ENCODE measurements at places on chromosomes 3 and 15.

GRCh38 chr3:139517321-139518065 is 22.0 kb downstream of the RBP1 start:
- no peak for DNase-seq

GRCh38 chr3:48268936-48269561 is 28.1 kb downstream of the ZNF589 start:
- no peak for DNase-seq

- no peak for DNase-seq
These were observed 14.4 kb upstream of the OCA2 start for GRCh38 chr15:28113394-28114113.

DNA sequence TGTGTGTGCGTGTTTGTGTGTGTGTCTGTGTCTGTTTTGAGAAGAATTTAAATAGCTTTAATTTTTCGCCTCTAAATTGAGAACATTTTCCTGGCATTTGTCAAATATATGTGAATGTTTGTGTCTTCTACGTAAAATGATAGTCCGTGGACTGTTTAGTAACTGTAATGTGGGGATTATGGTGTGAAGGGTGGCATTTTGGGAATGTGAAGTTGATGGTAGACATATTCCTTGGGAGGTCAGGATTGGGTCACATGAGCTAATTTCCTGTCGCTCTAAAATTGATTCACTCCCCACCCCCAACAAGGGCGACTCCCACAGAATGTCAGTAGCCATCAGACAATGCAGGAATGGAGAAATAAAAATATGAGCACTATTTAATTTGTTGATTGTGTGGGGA is 107.3 kb downstream of the ITPR1 start:
- no peak for DNase-seq

DNA sequence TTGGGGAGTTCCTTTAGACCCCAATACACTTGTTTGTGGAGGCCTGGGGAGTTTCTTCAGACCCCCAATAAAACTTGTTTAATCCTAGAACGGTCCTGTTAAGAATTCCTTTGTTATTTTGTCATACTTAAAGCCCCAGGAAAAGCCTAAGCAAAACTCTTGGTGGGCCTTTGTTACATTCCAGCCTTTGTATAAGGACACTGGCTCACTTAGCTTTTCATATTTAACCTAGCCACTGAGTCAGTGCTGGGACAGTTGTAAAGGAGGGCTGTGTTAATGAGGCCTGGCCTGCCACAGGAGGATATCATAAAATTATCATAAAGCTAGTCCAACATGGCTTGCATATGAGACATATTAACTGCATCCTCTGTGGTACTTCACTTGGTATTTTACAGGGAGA is 760.1 kb downstream of the ZNF385D start:
- no peak for DNase-seq

DNA sequence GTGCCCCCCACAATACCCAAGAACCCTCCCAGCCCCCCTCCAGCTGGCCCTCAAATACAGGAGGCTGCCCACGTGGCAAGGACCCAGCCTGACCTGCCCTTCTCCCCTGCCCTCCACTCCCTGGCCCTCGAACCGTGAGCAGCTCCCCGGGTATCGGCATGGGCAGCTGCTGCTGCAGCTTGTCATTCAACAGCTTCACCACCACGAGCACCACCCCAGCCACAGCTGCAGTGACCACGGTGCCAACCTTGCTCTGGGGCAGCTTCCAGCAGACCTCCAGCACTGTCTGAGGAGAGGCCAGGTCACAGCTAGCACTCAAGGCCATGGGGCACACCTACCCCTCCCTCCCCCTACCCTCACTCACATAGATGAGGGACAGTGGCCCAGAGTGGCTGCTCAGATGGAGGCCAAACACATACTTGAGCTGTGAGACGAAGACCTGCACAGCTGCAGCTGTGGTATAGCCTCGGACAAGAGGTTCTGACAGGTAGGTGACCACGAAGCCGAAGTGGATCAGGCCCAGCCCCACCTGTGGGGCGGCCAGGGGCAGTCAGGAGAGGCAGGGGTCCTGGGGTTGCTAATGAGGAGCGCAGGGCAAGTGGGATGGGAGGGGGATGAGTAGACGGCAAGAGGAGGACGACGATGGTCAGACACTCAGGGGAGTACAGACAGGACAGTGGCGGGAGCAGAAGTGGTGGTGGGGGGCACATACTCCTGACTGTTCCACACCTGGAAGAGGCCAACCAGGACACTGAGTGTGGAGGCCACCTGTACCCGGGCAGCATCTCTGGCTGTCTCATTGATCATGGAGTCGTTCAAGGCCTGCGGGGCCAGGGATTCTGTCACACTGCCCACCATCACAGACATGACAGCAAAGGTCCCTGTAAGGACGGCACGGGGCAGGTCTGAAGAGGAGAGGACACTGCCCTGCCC is 3.5 kb downstream of the SLC26A6 start:
- DNase-seq = no peak

- no peak for DNase-seq
These were observed 489.8 kb upstream of the PROK2 start for GRCh38 chr3:72274493-72275330.

DNA sequence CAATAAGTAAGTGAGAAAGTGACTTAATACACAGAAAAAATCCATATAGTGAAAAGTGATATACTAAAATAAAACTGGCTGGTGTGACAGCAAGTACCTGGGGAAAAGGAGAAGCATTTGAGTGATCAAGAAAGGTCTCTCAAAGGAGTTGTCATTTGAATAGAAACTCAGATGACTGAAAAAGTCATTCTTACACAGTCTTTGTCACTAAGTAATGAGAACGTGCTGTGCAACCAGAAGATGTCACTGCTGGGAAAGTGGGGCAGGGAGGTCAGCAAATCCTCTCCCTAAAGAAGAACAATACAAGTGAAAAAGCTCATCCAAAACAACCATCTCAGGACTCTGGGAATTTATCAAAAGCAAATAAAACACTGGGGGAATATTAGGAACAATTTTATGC is 317.5 kb upstream of the TRIM42 start:
- no peak for DNase-seq

GRCh38 chr15:48222627-48223026 is 16.5 kb downstream of the SLC12A1 start:
- no peak for DNase-seq

DNA sequence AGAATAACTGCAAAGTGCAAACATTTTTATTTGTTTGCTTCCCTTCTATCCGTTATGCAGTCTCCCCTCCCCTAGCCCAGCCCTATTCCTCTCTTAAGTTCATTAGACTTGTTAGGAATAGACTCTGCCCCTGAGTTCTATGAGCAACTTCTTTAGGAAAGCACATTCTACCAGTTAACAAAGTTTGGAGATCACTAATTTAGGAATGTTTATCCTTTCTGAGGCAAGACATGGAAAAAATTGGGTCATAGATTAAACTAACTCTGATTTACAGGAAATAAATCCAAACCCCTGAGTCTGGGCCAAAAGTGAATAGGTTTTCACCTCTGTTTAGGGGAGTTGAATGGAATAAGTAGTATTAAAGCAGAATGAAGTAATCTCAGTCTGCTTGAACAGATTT is 34.4 kb downstream of the C3orf80 start:
- no peak for DNase-seq

- DNase-seq = no peak
These were observed 1.5 kb downstream of the ATG3 start for GRCh38 chr3:112560307-112560706.

GRCh38 chr3:103968131-103968530 is 1398.6 kb upstream of the ALCAM start:
- no peak for DNase-seq

DNA sequence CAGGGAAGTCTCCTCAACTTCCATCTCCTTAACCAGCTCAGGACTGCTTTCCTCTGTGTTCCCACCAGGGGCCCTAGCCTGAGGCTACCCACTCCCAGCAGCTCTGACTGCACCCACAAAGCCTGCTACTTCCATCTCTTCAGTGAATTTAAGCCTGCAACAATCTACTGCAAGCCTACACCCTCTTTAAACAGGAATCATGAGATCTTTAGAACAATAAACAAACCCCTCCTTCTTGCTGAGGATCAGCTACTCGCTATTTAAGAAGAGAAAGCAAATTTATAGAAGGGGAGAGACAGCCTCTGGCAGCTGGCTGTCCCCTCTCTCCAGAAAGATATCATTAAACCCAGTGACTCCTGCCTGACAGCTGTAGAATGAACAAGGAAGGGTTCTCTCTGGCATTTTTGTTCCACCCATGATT is 51.9 kb downstream of the ARHGAP31 start:
- DNase-seq = no peak

DNA sequence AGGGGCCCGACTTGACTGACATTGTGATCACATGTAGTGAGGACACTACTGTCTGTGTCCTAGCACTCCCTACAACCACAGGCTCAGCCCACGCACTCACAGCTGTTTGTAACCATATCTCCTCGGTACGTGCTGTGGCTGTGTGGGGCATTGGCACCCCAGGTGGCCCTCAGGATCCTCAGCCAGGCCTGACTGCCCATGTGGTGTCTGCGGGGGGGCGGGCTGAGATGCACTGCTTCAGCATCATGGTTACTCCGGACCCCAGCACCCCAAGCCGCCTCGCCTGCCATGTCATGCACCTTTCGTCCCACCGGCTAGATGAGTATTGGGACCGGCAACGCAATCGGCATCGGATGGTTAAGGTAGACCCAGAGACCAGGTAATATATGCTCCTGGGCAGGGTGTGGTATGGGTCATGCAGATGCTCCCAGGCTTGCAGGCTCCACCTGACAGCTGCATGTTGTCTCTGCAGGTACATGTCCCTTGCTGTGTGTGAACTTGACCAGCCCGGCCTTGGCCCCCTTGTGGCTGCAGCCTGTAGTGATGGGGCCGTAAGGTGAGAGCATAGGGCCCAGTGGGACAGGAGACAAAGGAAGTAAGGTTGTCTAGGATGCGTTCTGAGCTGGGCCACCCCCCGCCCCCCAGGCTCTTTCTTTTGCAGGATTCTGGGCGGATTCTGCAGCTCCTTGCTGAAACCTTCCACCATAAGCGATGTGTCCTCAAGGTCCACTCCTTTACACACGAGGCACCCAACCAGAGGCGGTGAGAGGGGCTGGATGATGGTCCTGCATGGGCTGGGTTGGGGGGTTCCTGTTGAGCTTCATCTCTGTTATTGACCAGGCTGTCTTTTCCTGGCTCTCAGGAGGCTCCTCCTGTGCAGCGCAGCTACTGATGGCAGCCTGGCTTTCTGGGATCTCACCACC is 4.4 kb downstream of the DALRD3 start:
- DNase-seq = no peak

- DNase-seq = no peak
These were observed 36.4 kb downstream of the TAMM41 start for GRCh38 chr3:11810276-11810675.

- no peak for DNase-seq
These were observed 6.3 kb downstream of the LRRC31 start for GRCh38 chr3:169863458-169863899.

- no peak for DNase-seq
These were observed 33.4 kb downstream of the FANCD2OS start for GRCh38 chr3:10074666-10075065.

GRCh38 chr15:70560617-70561328 is 202.6 kb downstream of the UACA start:
- DNase-seq = no peak

DNA sequence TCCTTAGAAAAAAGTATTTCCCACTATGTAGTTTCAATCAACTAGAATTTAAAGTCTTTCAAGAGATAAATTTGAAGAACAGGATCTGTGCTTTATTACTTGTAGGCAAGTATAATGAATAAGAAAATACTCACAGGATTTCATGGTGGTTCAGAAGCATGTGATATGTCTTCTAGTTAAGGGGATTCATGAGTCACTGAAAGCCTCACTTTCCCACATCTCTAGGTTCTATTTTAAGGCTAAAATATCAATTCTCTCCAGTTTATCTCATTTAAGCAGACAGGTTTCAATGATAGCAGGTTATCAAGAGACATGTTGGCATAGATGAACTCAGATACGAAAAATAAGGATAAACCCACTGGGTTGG is 437.8 kb upstream of the BCHE start:
- no peak for DNase-seq

DNA sequence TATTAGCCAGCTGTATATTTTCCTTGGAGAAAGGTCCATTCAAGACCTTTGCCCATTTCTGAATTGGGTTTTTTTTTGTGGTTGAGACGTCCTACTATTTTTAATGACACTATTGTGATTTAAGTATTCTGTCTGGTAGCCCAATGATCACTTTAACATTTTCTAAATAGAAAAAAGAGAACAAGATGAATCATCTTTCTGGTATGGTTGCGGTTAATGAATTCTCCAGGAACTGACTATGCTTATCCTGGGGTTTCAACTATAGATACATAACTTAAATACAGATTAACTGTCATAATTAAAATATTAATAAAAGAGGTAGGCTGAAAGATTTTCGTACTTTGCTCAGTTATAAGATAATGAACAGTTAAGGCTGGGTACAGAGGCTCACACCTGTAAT is 51.9 kb downstream of the PBRM1 start:
- no peak for DNase-seq

- DNase-seq = no peak
These were observed 20.4 kb upstream of the SATB1 start for GRCh38 chr3:18445401-18446148.

DNA sequence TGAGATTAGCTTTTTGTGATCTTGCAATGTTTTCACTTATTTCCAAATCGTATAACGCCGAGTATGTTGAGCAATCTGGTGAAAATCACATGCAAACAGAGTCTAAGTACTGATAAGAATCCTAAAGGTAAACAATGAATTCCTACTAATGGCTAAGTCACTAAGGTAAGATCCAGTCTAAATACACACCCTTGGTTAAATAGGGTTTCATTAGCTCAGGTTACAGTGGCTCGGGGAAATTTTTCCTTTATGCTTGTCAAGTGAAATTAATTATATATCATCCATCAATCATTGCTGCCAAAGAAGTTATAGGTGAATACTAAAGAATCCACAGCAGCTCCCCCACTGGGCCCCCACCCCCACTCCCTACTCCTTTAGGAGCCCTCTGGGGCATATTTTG is 139.3 kb downstream of the SOX2 start:
- no peak for DNase-seq

GRCh38 chr3:141287326-141287725 is 55.7 kb downstream of the PXYLP1 start:
- no peak for DNase-seq

All from GOT3 (cell line).